ENCODE measurements at places on chromosomes 7 and 10. TPM values are rescaled to one million over a fixed set of nuclear protein-coding genes. Genes with fewer than 3 reads are reported as not detected.

CACNA2D1 gene
- 24.0 TPM for total RNA-seq

TFEC gene
- total RNA-seq, result 0.17 TPM

TSPAN33 gene
- total RNA-seq, result 1.8 TPM

GPRIN2 gene
- total RNA-seq, result 0.96 TPM

SPDYE5 gene
- total RNA-seq, result not detected

DNA sequence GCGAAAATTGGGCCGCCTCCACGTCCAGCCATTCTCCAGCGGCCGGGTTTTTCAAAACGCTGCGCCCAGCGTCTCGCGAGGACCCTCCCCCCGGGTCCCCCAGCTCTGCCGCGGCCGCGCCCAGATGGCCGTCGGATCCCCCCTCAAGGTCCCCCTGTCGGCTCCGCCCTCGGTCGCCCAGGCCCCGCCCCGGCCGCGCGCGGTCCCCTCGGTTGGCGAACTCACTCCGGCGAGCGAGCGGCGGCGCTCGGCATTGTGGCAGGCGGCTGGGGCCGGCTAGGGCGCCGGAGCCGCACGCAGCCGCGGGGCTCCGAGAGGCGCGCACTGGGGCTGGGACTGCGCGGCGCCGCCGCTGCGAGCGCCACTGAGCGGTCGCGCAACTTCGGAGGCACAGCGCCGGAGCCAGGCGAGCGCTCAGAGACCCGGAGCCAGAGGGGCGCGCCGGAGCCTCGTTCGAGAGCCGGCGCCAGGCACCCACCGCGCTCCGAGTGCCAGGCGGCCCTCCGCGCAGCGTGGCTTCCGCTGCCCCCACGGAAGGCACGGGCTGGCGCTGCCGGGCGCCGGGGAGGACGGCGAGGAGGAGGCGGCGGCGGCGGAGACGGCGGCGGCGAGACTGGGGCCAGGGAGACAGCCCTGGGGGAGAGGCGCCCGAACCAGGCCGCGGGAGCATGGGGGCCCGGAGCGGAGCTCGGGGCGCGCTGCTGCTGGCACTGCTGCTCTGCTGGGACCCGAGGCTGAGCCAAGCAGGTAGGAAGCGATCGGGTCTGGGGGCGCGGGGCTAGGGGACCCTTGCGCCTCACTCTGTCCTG is at the start of gene UNC5B:
UNC5B (plus strand) TSS at position 253 of the 809 bp plus-strand sequence; CDS start at position 669, 416 bp downstream.
- DNase-seq, result peak; percentile 90

DNA sequence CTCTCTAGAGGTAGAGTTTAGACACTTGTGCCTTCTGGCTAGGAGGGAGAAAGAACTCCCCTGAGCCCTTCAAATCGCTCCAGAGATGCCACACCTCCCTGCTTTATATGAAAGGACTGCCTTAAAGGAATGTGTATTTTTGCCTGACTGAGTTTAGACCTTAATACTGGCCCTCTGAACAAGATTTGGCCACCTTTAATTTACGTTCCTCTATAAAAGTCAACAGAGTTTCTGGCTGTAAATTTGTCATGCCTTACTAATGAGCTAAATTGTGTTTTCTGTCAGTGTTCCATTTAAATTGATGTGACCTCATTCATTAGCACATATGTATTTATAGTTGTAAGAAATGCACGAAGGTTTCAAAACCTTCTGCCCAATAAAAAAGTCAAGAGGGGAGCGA is 48.0 kb downstream of the SEMA3C start:
- DNase-seq, result no peak

DNA sequence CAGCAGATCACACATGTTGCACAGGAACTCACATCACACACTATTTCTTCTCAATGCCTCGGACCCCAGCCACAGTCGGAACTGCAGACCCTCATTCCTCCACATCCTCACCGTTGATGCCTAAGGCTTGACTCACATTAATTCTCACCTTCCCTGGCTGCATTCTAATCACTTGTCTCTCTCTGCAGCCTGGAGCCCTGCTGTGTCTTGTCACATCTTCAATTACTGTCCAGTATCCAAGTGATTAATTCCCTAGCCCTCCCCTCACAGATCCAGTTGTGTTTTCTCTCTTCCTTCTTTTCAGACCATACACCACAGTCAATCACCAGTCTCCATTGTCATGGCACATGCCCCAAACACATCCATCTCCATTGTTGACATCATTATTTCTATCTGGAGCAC is 592.4 kb upstream of the IGFBP3 start:
- no peak for DNase-seq

DNA sequence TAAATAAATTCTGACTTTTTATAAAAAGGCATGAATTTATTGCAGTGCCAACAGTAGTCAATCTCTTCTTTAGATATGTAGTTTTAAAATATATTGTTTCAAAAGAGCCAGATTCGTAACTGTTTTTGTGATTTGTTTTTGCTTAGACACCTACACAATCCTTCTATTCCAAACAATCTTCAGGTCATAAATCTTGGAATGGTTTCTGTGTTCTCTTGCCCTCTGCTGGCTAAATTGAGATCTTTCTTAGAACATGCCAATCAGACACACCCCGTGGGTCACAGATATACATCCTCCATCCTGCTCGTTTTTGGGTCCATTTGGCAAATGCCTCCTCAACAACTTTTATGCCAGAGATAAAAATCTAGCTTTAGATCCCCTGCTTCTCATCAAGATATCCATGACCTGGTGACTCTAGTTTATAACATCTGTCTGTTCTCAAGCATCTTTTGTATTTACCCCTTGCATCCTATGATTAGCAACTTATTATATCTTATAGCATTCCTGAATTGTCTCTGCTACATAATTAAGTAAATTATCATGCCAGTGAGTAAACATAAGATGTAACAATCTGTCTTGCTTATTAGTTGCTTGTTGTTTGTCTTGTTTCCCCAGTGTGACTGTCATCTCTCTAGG is 35.3 kb upstream of the IFRD1 start:
- DNase-seq, result peak; percentile 30

- no peak for DNase-seq
Observed at GRCh38 chr7:132804849-132805485, 228.7 kb upstream of the PLXNA4 start.

DNA sequence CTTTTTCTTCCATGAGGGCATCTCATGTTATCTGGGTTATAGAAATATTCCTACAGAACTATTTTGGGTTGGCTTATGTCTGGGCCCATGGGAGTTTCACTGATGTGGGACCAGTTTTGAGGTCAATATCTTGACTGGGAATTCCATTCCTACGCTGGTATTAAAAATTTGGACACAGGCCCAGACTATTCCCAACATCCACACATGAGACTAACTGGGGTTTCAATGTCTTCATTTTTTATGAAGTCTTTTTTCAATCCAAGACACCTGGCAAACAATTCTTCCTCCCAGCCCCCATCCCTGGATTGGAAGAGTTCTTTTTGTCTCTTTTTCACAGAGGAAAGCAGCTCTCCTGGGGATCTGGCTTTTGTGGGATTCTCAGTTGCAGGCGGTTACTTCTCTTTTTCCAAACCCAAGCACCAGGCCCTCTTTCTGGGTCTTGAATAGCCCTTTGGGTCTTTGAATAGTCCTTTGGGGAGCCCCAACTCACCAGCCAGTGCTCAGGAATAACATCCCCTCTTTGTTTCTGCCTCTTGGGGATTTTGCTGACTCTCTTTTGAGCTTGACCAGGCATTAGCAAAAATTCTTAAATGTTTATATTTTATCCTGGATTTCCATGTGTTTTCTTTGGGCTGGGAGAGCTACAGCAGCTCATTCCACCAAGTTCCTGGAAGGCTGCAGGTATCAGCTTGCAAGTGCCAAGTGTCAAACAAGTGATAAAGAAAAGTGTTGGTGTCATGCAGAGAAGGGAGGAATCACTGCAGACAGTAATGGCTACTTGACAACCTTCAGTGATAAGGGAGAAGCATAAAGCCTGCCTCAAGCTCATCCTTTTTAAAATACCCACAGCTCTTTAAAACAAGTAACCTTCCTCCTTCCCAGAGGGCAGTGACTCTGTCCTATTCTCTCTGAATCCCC is 234.3 kb downstream of the ADAM12 start:
- no peak for DNase-seq

GET4 gene
- total RNA-seq, result 26.0 TPM

GDF2 gene
- not detected for total RNA-seq

SLC39A12 gene
- total RNA-seq, result not detected

Measured in mammary epithelial cell (primary cell).